ENCODE measurements at places on chromosomes 4 and X.

DNA sequence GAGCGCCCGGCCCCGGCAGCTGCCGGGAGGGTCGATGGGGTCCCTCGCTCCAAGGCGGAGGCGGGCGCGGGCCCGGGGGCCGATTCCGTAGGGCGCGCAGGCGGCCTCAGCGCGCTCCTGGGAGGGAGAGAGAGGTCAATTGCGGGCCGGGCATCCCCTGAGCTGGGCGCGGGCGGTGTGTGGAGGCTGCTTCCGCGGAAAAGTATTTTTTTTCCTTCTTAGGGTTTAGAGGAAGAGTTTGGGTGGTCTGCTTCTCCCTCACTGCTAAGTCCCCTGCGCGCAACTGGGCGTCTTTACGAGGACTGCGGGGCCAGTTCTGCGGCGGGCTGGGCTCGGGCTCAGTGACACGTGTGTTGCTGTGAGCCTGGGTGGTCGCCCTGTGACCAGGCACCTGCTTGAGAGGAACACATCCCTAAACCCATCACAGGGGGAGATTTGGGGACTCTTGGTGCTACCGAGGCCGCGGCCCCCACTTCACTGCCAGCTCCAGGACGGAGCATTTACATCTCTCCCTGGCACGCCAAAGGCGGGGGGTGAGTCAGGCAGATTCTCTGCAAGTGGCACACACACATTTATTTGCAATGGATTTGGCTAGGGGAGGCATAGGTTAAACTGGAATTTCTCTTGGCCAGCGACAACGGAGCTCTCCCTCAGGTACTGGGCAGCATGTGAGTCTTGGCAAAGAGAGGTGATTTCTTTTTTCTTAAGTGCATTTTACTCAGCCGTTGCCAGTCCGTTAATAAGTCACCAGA is 151.2 kb upstream of the SLC4A4 start:
- no peaks in the 10 kb centered on the region for H3K36me3 ChIP-seq
- H3K27me3 ChIP-seq = peaks cover 16% of the 10 kb centered on the region
- no peak for DNase-seq
- no peaks in the 10 kb centered on the region for H3K4me1 ChIP-seq

- H3K4me3 ChIP-seq = no peak overlapping the region
- no peak overlapping the region for H3K27ac ChIP-seq
- peaks cover 83% of the 10 kb centered on the region for H3K27me3 ChIP-seq
- H3K4me1 ChIP-seq = no peaks in the 10 kb centered on the region
These were observed 19.1 kb upstream of the PRRG3 start for GRCh38 chrX:151676196-151676595.

- no peak overlapping the region for H3K4me3 ChIP-seq
- no peaks in the 10 kb centered on the region for H3K27me3 ChIP-seq
- DNase-seq = no peak
- H3K27ac ChIP-seq = no peak overlapping the region
- no peaks in the 10 kb centered on the region for H3K36me3 ChIP-seq
- no peaks in the 10 kb centered on the region for H3K4me1 ChIP-seq
These were observed 278.1 kb upstream of the TET2 start for GRCh38 chr4:104868533-104868932.

DNA sequence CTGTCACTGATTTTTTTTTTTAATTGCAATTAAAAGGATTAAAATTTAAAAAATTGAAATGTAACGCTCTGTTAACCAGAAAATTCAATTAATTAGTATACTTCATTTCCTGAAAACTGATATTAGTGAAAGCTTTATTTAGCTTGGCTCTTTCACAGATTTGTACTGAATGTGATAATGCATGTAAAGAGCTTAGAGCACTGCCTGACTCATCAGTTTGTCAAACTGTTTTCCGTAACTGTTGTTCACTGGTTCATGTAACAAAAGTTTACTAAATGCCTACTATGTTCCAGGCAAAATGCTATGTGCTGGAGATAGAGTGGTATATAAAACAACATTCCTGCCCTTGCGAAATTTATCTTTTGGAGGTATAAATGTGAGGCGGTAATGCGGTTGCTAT is 471.7 kb downstream of the SH2D1A start:
- H3K27me3 ChIP-seq = no peaks in the 10 kb centered on the region
- no peak for DNase-seq
- H3K36me3 ChIP-seq = no peaks in the 10 kb centered on the region
- H3K4me3 ChIP-seq = no peak overlapping the region
- H3K27ac ChIP-seq = no peak overlapping the region
- H3K4me1 ChIP-seq = no peaks in the 10 kb centered on the region

GRCh38 chr4:184200296-184200695 is 17.4 kb downstream of the ENPP6 start:
- H3K27ac ChIP-seq = no peak overlapping the region
- H3K36me3 ChIP-seq = no peaks in the 10 kb centered on the region
- no peaks in the 10 kb centered on the region for H3K4me1 ChIP-seq

GRCh38 chrX:68693481-68694434 is 46.3 kb downstream of the STARD8 start:
- H3K4me1 ChIP-seq = no peaks in the 10 kb centered on the region
- H3K27me3 ChIP-seq = no peaks in the 10 kb centered on the region
- peak overlapping the region; percentile 52 for H3K4me3 ChIP-seq

DNA sequence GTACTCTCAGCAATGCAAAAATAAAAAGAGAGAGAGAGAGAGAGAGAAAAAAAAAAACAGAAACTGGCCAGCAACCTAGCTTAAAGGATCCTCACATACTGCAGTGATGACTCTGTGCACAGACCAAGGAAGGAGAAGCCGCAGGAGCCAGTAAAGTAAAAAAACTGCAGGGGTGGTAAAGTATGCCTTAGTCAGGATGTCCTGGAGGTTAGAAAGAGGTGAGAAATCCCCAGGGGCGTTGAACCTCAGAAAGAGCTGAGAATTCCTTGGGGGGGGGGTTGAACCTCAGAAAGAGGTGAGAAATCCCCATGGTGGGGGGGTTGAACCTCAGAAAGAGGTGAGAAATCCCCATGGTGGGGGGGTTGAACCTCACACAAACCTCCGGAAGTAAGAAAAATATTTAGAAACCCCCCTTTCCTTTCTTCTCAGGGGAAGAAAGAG is 48.0 kb downstream of the MAGEA9 start:
- no peaks in the 10 kb centered on the region for H3K4me1 ChIP-seq
- no peak overlapping the region for H3K4me3 ChIP-seq
- no peaks in the 10 kb centered on the region for H3K36me3 ChIP-seq
- H3K27me3 ChIP-seq = peaks cover 4% of the 10 kb centered on the region

- H3K36me3 ChIP-seq = no peaks in the 10 kb centered on the region
- no peak overlapping the region for H3K27ac ChIP-seq
- no peak for DNase-seq
- H3K4me3 ChIP-seq = no peak overlapping the region
These were observed 174.0 kb upstream of the PRPS2 start for GRCh38 chrX:12617241-12617640.

DNA sequence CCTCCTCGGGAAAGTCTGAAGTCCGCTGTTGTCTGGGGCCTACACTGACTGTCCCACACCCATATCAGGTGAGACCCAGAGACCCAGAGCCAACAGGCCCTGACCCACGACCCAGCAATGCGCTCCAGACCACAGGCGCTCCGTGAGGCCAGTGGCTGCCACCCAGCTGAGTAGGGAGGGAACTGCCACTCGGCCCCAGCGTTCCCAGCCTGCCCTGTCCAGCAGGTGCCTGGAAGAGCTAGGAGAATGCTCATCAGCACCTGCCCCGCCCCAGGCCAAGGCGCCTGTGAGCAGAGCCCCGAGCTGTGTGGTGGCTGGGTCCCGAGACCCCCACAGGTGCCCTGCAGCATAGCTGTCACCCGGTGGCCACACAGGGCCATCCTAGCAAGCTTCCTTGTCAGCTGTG is 2.7 kb downstream of the SPON2 start:
- peaks cover 8% of the 10 kb centered on the region for H3K27me3 ChIP-seq
- no peaks in the 10 kb centered on the region for H3K36me3 ChIP-seq
- no peak overlapping the region for H3K27ac ChIP-seq
- DNase-seq = no peak
- no peaks in the 10 kb centered on the region for H3K4me1 ChIP-seq

- H3K4me1 ChIP-seq = no peaks in the 10 kb centered on the region
- no peak overlapping the region for H3K27ac ChIP-seq
- no peak overlapping the region for H3K4me3 ChIP-seq
- DNase-seq = no peak
- H3K27me3 ChIP-seq = peaks cover 48% of the 10 kb centered on the region
- H3K36me3 ChIP-seq = no peaks in the 10 kb centered on the region
These were observed 48.9 kb upstream of the PPP2R3B start for GRCh38 chrX:435536-436122.

- H3K27me3 ChIP-seq = no peaks in the 10 kb centered on the region
- no peak for DNase-seq
- H3K4me1 ChIP-seq = no peaks in the 10 kb centered on the region
- H3K4me3 ChIP-seq = no peak overlapping the region
These were observed 650.8 kb upstream of the FAM241A start for GRCh38 chr4:111494471-111494870.

GRCh38 chrX:151099001-151099400 is 77.4 kb upstream of the GPR50 start:
- H3K27me3 ChIP-seq = peaks cover 24% of the 10 kb centered on the region
- no peaks in the 10 kb centered on the region for H3K4me1 ChIP-seq
- no peak for DNase-seq
- no peaks in the 10 kb centered on the region for H3K36me3 ChIP-seq
- H3K27ac ChIP-seq = no peak overlapping the region
- no peak overlapping the region for H3K4me3 ChIP-seq

DNA sequence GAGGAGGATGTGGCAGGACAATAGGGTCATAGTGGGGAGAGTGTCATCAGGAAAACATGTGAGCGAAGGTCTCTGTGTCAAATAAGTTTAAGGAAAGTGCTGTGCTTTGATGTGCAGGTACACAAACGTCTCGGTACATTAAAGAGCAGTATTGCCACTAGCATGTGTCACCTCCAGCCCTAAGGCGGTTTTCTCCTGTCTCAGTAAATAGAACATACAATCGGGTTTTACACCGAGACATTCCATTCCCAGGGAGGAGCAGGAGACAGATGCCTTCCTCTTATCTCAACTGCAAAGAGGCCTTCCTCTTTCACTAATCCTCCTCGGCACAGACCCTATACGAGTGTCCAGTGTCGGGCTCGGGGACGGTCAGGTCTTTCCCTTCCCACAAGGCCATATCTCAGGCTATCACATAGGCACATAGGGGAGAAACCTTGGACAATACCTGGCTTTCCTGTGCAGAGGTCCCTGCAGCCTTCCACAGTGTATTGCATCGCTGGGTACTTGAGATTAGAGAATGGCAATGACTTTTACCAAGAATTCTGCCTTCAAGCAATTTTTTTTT is 684.5 kb downstream of the PDHA2 start:
- no peaks in the 10 kb centered on the region for H3K4me1 ChIP-seq
- no peak for DNase-seq
- H3K36me3 ChIP-seq = no peaks in the 10 kb centered on the region

DNA sequence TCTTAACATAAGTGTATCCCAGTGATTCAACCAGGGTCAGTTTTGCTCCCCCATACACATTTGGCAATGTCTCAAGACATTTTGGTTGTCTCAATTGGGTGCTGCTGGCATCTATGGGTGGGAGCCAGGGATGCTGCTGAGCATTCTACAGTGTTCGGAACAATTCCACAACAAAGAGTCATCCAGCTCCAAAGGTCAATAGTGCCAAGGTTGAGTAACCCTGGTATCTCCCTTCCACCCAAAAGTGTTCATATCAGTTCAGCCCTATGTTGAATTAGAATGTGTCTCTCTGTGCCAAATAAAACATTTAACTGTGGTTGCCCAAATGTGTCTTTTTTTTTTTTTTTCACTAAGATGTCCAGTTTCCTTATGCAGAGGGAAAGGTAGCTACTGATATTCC is 129.4 kb upstream of the RAI2 start:
- H3K27ac ChIP-seq = no peak overlapping the region
- H3K4me3 ChIP-seq = no peak overlapping the region
- H3K36me3 ChIP-seq = no peaks in the 10 kb centered on the region
- no peaks in the 10 kb centered on the region for H3K4me1 ChIP-seq
- DNase-seq = no peak

DNA sequence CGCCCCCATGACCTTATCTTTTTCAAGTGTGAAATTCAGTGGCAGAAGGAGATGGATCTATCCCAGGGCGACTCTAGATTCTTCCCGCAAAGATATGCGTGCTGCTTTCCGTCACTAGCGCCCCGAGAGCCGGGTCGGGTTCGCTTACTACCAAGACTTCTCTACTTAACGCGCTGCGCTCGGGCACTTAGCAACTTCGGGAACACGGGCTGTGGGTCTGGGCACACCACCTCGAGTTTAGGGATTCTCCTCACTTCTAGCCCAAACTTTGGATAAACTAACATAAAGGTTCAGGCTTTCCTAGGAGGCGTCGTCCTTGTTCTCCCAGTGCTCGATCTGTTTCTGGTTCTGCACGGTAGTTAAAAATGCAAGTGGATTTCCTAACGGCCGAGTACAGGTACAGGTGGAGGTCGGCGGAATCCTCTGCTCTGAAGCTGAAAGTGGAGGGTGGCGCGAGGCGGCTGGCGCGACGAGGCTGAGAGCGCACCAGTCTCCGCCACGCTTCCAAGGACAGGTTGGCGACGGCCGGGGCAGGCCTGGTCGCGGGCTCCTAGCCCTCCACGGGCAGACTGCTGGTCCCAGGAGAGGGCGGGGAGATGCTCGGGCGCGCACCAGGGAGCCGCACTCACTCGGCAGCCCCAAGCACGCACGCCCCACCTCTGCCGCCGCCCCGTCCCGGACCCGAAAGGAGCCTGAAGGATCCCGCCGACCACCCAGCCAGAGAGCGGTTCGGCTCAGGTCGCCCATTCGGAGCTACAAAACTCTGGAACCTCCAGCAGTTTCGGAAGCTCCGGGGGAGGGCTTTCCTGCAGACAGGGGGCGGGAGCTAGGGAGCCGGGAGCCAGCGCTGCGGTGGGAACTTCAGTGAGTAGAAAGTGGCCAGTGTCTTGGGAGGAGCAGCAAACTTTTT is 100.8 kb upstream of the TENM3 start:
- no peaks in the 10 kb centered on the region for H3K4me1 ChIP-seq
- H3K27me3 ChIP-seq = peaks cover 13% of the 10 kb centered on the region
- H3K27ac ChIP-seq = no peak overlapping the region

DNA sequence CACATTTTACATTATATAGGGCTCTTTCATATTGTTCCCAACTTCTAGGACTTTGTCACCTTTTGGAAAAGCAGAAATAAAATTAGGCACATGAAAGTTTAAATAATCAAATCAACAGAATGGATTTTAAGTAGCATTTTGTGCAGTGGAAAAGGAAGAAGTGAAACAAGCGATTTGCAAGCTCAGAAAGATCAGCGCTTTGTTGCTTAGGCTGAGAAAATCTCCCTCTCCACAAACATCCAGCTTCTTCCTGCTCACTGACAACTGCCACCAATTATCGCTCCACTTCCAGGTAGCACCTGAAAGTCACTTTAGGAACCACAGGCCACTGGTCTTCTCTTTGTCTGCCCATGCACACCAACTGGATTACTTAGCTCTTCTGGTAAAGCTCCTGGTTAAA is 2.0 kb upstream of the PDK3 start:
- no peak overlapping the region for H3K27ac ChIP-seq
- no peaks in the 10 kb centered on the region for H3K36me3 ChIP-seq
- peaks cover 9% of the 10 kb centered on the region for H3K4me1 ChIP-seq
- no peaks in the 10 kb centered on the region for H3K27me3 ChIP-seq

DNA sequence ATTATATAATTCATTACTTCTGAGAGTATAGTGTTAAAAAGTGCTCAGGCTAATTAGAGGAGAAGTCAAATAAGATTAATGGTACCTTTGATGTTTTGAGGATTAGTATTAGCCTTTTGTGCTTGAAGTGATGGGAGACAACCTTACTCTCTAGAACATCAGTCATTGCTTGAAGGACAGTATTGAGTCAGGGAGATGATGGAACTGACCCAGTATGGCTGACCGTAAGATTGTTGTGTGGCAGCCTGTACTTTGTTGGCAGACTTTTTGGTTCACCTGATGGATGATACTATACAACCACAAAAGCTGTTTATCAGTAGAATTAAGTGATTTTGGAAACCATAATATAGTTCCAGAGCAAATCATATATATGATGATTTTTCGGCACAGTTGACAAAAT is 9.9 kb downstream of the OGT start:
- no peaks in the 10 kb centered on the region for H3K27me3 ChIP-seq
- peak overlapping the region; percentile 77 for H3K27ac ChIP-seq
- peaks cover 51% of the 10 kb centered on the region for H3K4me1 ChIP-seq
- H3K4me3 ChIP-seq = peak overlapping the region; percentile 7
- peaks cover 61% of the 10 kb centered on the region for H3K36me3 ChIP-seq
- no peak for DNase-seq
